ENCODE measurements at places on chromosomes 1 and 21.

- no peak for DNase-seq
Observed at GRCh38 chr1:241356519-241357365, at the start of gene RGS7. Gene RGS7, minus strand, starts transcription at chr1:241357205.

GRCh38 chr1:35915693-35916092 is 15.2 kb upstream of the AGO3 start:
- DNase-seq = no peak

DNA sequence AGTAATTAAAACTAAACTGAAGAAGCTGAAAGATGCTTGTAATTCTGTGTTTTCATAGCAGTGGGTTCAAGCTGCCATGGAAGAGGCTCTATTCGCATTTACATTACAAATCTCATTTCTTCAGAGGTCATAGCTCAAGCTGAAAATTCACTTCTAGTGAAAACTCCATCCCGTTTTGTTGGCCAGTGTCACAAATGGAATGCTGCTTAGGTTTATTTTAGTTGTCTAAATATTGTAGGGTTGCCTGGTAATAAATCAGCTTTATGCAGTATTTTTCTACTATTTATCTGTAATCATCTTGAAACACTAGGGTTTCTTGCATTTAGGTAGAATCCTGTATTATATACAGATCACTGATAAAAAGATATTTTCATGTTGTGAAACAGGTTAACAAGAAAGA is 240.6 kb downstream of the PTBP2 start:
- no peak for DNase-seq

GRCh38 chr1:9732123-9732971 is 80.8 kb downstream of the PIK3CD start:
- DNase-seq = no peak

- no peak for DNase-seq
Observed at GRCh38 chr1:54400329-54400728, 5.9 kb downstream of the SSBP3 start.

- DNase-seq = no peak
Observed at GRCh38 chr1:203990118-203990517, 82.8 kb upstream of the SOX13 start.

GRCh38 chr1:203083463-203083921 is 2.3 kb downstream of the MYOG start:
- no peak for DNase-seq

- no peak for DNase-seq
Observed at GRCh38 chr21:45543371-45543709, 1.1 kb upstream of the SLC19A1 start.
